NCI-H1436 (cell line): ENCODE measurements at places on chromosomes 16 and 17.
A peak's percentile ranks its signal among the peaks of the same experiment; 100 is the strongest.

DNA sequence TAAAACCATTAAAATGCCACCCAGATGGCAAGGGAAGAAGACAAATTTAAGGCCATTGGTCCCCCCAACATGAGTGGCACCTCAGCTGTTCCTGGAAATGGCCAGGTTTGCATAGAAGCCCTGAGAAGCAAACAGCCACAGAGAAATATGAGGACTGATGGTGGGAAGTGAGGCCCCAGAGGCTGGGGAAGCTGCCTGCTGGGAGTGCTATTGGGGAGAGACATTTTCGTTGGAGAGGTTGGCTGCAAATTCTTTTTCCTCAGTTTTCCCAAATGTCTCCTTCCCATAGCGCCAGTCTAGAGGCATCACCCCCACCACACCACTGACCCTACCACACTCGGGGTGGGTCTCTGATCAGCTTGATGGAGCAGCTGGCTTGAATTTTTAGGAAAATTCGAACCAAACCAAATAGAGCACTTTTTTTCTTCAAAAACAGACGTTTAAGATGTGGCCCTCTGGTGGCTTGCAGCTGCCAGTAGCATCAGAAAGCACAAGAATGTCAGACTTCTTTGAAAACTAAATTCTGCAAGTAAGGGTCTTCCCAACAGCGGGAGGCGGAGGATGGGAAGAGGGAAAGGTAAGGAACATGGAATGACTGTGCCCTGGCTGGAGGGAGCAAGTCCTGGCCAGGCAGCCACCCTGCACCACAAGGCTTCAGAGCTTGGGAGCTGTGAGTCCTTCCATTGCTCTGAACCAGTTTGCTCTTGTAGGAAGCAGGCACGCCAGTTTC lies 13.2 kb upstream of the SLC12A3 start:
- DNase-seq: no peak

DNA sequence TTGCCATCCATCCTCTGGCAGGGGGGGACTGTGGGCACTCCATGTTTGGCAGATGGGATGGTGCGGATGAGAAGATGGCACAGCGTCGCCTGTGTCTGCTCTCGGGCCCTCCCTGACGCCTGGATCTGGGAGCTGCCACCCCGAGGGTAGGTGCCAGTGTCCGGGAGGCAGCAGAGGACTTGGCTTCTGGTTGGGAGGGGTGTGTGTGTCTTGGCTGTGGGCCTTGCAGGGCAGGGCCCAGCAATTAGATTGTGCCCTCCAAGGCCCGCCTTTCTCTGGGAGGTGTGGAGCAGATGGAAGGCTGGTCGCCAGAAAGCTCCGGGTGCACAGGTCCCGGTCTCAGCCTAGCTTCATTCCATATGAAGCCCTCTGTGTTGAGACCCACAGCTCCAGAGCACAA lies 1.4 kb downstream of the RAP1GAP2 start:
- no peak for DNase-seq

GRCh38 chr16:58510776-58511628 lies 4.3 kb upstream of the SETD6 start:
- no peak for DNase-seq

DNA sequence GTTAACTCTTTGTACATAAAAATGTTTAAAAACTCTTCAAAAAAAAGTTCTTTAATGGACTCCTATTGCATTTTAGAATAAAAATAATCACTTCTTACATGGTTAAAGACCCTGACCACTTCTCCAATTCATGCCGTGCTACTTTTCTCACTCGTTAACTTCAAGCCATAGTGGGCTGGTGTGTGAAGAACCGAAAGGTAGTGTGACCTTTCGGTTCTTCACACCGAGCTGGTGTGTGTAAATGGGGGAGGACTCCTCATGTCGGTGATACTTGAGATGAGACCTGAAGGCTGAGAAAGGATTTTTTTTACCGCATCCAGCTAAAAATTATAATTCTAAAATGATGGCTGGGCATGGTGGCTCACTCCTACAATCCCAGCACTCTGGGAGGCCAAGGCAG lies 22.1 kb downstream of the RFFL start:
- no peak for DNase-seq

DNA sequence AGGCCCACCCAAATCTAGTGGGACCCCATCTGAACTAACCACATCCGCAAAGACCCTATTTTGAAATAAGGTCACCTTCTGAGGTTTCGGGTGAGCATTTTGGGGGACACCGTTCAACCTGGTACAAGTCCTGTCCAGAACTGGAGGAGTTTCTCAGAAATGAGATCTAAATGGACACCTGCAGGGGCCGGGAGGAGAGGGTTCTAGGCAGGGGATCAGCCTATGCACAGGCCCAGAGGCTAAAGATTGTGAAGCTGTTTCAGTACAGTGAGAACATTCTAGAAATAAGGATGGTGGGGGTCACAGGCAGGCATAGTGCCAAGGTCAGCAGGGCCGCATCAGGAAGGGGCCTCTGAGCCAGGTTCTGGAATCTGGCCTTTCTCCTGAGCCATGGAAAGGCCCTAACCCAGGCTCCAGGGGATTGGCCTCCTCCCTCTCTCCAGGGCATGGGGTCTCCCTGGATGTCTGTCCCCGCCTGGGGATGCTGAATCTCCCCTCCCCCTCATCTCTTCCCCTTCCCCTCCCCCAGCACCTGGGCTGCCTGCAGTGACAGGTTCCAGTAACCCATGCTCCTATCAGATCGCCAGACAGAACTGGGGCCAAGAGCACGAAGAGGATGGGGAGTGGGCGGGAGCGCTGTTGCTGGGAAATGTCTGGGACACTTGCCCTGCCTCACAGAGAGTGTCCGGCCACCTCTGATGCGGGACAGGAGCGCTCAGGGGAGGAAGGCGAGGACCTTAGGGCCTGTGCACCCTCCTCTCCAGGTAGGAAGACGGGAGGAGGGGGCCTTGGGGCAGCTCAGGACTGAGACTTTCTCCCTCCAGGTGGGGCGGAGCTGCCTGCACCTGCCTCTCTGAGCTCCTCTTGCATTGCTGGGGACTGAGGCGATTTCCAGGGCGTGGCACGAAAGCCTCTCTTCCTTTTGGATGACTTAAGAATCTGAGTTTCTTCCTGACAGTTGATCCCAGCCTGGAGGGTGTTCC lies 321.4 kb upstream of the TNRC6C start:
- DNase-seq: no peak

GRCh38 chr17:77266891-77267341 lies 126.1 kb downstream of the SEC14L1 start:
- DNase-seq: no peak

DNA sequence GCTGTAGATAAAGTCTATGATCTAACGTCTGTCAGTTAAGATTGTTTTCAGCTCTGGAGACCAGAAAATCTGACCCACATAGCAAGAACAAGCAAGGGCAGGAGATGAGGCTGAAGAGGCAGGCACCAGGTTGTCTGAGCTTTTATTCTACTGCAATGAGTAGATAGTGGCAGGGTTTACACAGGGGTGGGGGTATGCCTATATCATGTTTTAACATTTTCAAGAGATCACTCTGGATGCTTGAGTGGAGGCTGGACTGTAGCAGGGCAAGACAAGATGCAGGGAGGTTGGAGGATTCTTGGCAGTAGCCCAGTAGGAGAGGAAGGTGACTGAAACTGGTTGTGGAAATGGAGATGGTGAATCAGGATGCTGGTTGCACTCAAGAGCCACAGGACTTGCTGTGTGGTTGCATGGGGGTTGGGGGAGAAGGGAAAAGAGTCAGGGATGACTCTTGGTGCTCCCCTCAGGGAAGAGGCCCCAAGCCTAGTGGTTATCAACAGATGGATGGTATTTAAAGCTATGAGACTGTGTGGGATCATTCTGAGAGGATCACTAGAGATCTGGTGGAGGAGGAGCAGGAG lies 143.1 kb upstream of the KCNJ18 start:
- no peak for DNase-seq

DNA sequence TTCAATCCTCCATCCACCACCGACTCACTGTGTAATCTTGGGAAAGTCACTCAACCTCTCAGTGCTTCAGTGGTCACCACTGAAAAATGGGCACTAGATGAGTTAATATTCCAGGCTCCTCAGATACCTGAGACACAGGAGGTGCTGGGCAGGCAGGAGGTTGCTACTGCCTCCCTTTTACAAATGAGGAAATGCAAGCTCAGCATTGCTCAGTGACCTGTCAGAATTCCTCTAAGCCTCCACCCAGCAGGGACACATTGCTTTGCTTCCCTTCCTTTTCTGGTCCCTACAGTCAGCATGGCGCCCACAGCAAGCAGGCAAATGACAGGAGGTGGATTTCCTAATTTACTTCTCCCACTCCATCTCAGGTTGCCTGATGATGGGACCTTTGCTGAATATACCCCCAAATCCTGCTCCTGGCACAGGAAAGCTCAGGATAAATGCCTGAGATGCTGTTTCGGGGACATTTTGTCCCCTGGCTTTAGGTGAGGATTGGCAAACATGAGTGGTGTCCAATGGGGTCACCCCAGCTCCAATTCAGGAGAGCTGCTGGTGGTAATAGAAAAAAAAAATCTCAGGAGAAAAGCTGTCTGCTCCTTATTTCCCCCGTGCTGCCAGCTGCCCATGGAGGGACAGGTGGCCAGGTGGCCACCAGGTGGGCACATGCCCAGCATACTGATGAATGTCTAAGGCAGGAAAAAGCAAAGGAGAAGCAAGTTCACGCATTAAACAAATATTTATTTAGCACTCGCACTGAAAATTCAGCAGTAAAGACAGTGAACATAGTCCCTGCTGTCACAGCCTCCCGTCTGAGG lies 5.0 kb upstream of the KRT13 start:
- DNase-seq: no peak

GRCh38 chr17:38536661-38537060 lies 69.1 kb downstream of the SRCIN1 start:
- DNase-seq: no peak

GRCh38 chr17:45755050-45755449 lies 29.1 kb upstream of the CRHR1 start:
- DNase-seq: no peak

DNA sequence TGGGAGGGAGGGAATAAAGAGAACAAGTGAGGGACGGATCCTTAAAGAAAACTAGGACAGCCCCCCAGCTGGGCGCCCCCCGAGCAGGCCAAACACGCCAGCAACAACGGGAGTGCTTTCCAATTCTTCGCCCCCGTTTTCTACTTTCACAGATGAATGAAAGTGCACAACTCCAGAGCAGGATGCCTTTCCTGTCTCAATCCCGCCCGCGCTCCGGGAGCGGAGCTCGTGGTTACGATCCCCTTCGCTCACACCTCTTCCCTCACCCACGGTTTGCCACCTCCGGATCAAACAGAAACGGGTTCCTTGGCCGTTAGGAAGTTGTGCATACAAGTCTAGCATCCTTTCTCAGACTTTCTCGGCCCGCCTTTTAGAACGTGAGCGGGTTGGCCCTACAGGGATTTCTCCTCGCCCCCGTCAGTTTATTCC lies 680 bp downstream of the SKA2 start:
- peak; percentile 50 for DNase-seq

- DNase-seq: no peak
Measured at GRCh38 chr17:74271901-74272561, 2.0 kb upstream of the DNAI2 start.

GRCh38 chr16:10242916-10243315 lies 60.7 kb upstream of the GRIN2A start:
- no peak for DNase-seq

- peak; percentile 31 for DNase-seq
Measured at GRCh38 chr16:29943846-29944799, 17.8 kb upstream of the TMEM219 start.

- DNase-seq: no peak
Measured at GRCh38 chr16:83176802-83177201, 550.0 kb downstream of the CDH13 start.

- no peak for DNase-seq
Measured at GRCh38 chr17:40500190-40500589, 1.2 kb downstream of the TNS4 start.

DNA sequence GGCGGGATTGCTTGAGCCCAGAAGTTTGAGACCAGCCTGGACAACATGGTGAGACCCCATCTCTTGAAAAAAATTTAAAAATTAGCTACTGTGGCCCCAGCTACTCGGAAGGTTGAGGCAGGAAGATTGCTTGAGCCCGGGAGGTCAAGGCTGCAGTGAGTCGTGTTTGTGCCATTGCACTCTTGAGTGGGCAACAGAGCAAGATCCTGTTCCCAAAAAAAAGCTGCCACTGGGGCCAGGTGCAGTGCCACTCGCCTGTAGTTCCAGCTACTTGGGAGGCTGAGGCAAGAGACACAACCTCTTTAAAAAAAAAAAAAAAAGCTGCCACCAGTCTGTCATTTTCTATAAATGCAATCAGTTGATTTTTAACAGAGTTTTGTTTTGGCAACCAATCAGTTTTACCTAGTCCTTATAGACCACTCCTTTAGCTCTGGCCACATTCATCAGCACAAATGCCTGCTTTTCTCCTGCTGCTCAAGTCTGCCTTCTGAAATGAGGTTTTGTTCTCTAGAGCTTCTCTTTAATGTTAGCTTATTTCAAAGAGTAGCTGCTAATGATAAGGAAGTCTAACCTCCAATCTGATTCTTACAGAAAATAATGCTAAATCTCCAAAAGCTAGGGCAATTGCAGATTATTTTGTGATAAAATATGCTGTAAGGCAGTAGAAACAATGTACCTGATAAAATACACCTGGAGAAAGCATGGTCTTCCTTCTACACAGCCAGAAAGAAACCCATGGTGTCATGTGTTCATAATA lies 64.8 kb downstream of the TUBD1 start:
- no peak for DNase-seq

DNA sequence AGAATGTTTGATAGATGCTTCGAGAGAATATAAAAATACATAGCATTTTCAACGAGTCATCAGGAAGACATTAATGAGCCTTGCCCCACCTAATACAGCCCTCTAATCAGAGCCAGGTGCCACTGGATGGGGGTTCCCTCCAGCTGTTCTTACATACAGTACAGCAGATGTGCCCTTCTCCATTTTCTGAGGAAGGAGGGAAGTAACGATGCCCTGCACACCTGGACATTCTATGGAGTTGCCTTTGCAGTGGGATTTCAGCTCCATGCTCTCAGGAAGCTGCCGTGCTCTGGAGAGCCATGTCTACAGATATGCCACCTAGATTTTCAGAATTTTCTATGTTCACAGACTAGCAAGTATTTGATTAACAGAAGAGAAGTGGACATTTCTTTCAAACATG lies 36.3 kb downstream of the CDRT15 start:
- DNase-seq: no peak

- DNase-seq: no peak
Measured at GRCh38 chr17:67785122-67785477, 40.2 kb upstream of the BPTF start.

DNA sequence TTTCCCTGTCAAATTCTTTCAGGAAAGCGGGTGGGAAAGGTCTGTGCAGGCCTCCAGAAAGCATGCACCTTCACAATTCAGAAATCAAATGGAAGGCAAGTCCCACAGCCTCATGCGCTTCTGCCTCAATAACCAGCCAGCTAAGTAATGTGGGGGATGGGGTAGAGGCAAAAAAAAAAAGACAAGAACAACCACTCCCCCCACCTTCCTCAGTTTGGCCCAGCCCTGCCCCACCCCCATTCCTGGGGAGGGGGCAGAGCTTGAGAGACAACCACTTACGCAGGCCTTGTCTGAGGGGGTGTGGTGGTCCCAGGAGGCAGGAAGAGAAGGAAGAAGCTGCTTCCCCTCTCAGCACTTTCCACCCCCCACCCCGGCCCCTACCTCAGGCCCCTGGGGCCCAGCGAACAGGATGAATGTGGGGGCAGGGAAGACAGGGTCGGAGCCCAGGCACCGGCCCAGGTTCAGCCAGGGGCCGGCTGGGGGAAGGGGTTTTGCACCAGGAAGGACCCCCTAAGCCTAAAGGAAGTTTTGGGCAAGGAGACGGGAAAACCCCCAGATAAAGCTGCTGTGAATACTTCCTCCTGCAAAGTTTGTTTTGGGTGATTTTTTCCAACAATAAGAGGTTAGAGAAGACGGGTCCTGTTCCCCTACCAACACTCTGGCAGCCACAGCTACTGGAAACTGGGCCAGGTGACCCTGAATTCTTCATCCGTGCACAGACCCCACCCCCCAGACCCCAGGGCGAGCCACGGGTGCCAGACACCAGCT lies 1.2 kb downstream of the JUP start:
- no peak for DNase-seq
